ENCODE measurements at places on chromosomes 2 and 18. TPM values are rescaled to one million over a fixed set of nuclear protein-coding genes. Genes with fewer than 3 reads are reported as not detected.
A peak's percentile ranks its signal among the peaks of the same experiment; 100 is the strongest.

The HTR2B gene
- total RNA-seq: 0.20 TPM

The DNAH6 gene
- 2.7 TPM for total RNA-seq

The FKBP7 gene
- total RNA-seq: 12.3 TPM

The LAMA1 gene
- 3.0 TPM for total RNA-seq

The C2orf74 gene
- 22.4 TPM for total RNA-seq

The SLC19A3 gene
- 49.8 TPM for total RNA-seq

The MAB21L4 gene
- not detected for total RNA-seq

The LCLAT1 gene
- total RNA-seq: 14.4 TPM

The CCDC74B gene
- total RNA-seq: 32.6 TPM

DNA sequence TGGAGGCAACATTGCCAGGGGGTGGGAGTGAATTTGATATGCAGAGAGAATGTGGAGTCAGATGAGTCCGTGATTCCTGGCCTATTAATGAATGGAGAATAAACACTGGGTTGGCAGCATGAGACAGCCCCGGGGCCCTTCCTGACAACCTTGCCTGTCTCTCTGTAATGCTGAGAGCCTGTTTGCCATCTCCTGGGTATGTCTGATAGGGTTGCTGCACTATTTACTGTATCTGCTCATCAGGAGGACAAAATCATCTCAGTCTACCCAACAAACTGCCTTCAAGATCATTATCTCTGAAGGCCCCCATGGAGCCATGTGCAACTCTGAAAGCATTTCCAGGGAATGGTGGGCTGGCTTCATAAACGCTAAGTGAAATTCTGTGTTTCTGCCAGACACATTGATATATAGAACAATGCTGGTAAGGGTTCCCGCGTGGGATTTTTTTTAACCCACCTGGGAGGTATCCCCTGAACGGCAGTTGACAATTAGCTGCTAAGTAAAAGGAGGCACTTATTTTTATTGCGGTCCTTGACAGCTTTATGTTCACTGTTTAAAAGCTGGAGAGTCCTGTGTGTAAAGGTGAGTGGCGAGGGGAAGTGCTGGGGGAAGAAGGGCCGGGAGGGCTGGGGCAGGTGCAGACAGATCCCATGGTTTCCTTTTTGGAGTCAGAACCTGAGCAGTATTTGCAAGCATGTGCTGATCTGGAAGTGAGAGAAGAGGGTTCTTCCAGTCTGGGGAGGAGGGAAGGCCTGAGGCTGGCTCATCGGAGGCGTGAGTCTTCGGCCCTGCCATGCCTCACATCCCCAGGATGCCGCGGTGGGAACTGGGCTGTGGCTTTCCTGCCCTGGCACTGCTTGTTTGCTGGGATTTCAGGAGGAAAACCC is 64.8 kb downstream of the ARHGAP25 start:
- no peak for DNase-seq

DNA sequence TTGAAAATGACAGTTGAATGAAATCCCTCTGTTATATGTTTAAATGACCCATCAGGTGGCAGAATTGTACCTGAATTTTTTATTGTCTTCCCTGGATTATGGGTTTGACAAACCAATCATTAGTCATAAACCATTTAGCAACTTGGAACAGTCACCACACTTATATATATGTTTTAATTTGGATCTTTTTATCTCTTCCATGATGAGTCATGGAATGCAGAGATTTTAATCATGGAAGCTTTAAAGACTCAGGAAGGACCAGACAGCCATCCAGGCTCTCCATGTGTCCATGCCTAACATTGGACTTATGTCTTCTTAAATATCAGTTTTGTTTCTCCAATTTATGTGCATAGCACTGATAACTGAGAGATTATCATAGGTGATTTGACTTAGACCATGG is 188.3 kb upstream of the ZSWIM2 start:
- DNase-seq: no peak

DNA sequence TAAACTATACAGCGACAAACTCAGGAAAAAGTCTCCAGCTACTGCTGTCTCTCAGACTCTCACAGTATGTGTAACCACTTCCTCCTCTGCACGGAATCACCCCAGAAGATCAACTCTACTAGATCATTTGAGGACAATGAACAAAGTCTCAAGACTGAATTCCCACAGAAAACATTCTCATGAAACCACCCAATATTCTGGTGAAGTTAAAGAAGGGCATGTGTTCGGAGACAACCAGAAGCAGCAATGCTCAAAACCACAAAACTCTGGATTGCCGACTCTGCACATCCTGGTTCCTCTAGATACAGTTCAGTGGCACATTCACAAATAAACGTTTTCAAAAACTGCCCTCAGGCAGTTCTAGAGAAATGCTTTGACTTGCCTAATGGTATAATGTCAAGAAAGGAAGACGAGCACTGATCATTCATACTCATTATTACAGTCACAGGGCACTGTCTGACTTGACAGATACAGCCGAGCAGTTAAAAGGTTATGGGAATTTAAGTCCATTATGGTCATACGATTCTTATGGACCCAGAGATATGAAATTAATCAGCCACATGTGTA is 91.9 kb upstream of the STK17B start:
- DNase-seq: no peak

- DNase-seq: no peak
These were observed 124.7 kb upstream of the LRRTM1 start for GRCh38 chr2:80429251-80429650.

DNA sequence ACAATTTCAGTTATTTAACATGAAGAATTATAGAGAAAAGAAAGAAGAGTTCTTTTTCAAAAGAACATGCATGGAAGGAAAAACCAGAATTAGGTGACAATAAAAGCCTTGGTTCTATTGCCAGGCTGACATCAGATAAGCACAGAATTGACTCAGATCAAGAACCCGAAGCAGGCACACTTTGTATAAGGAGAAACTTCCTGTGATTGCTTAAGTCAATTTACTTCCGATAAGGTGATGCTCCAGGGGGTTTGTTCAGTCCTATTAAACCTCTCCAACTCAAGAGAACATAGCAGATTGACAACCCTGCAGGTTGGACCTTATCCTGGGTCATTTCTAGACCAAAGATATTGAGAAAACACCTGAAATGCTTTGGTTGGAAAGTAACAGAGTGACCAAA is 31.4 kb downstream of the GAREM1 start:
- no peak for DNase-seq

DNA sequence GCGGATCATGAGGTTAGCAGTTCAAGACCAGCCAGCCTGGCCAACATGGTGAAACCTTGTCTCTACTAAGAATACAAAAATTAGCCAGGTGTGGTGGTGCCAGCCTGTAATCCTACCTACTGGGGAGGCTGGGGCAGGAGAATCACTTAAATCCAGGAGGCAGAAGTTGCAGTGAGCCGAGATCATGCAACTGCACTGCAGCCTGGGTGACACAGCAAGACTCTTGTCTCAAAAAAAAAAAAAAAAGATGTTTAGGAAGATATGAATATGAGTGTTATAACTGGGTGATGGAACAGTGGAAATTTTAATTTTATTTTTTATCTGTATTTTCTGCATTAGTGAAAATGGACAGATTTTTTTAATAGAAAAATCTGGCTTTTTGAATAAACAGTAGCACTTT is 14.5 kb downstream of the MAPRE2 start:
- DNase-seq: no peak

GRCh38 chr2:176562359-176563078 is 293.3 kb downstream of the MTX2 start:
- DNase-seq: no peak

DNA sequence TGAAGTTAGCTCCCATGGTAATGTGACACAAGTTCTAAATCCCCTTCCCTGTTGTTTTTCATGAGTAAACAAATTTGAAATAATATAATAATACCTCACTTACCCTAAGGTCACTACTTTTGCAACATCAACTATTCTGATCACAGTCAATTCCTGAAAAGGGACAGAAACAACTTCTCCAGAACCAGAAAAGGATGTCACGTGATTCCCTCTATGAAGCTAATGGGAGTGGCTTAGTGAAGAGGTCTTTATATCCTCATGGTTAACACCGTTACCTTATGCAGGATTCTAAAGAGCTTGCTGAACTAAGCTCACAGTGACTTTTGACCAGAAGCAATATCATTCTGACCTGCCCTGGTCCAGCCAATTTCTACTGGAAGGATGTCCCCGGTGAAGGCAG is 51.6 kb downstream of the DOCK10 start:
- no peak for DNase-seq

DNA sequence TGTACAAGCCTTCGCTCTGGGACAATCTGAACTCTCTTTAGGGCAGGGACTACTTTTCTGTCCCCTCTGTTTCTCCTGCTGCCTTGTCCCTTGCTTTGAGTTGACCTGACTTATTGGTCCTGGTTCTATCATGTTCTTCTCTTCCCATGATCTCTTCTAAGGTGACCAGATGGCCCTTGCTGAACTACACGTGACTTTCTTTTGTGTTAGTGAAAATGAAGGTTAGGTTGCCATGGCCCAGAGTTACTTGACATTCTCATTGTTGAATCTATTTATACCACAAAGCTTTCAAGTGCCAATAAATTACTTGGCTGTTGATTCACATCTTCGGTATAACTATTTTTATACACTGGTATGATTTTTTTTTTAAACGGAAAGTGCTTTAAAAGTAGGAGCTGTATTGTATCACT is 24.4 kb downstream of the MRPL33 start:
- no peak for DNase-seq

GRCh38 chr2:231460073-231460835 is 4.0 kb downstream of the NCL start:
- DNase-seq: no peak

DNA sequence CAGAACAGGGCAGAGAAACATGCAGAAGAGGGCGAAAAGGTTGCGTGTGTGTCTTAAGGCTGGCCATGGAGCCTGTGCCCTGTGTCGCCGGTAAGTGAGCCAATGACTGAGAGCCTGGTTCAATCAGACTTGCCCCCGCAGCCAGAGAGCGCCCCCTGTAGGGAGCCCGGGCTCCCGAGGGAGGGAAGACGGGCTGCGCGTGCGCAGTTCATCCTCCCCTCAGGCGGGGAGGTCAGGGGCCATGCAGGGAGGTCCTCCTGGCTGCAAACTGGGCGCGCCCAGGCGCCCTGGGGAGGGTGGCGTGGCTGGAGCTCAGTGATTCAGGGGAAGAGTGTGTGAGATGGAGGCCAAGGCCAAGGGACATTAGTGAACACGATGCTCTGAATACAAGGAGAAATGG is 276.6 kb downstream of the PHLPP1 start:
- DNase-seq: no peak

- DNase-seq: no peak
These were observed 92.6 kb downstream of the SPATS2L start for GRCh38 chr2:200399046-200399445.

DNA sequence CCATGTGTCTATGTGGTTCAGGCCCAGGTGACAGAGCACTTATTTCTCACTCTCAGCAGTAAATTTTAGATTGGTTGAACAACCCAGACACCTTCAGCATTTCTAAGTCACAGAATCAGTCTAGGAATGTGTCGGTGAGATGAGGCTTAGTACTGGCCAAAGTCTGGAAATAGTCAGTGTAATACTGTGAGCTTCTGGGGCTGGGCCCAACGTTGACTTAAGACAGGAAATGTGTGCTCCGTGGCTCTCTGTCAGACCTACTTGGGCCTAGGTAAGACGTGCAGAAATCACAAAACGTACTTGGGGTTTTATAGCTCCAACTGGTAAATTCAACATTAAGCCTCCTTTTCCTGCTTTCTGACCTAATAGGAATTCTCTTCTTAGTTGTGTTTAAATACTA is 160.3 kb upstream of the COL3A1 start:
- no peak for DNase-seq

GRCh38 chr2:23503682-23504081 is 118.7 kb downstream of the KLHL29 start:
- DNase-seq: no peak

DNA sequence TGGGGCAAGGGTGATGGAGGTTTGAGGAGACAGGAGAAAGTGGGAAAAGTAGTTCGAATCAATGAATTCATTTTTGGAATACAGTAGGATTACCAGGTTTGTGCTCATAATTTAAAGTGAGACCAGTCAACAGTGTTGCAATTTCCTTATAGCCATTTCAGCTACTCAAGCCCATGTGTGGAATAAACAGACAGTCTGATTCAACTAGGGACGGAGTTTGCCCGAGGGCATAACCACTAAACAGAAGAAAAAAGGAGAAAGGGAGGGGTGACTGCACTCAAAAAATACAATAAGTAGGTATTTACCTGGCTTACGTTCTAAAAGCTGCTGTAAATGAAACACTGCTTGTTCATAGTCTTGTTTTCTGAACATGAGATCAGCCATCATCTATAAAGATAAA is 55.2 kb downstream of the TTC21B start:
- no peak for DNase-seq

- DNase-seq: no peak
These were observed 362.6 kb upstream of the TFPI start for GRCh38 chr2:187916799-187917198.

DNA sequence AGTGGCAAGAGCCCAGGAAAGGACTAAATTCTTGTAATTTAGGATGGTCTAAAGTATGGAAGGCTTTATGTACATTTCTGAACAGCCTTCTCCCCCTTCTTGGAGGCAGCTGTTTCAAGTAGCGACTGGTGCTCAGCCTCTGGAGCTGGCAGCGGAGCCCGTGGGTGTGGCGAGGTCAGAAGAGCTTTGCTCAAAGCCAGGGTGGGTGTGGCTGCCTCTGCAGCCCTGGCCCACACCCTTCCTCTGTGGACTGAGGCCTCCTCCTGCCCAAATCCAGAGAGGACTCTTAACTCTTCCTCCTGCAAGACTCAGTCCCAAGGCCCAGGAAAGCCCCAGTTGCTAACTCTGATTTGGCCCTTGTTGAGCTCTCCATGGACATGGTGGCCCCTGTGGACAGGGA is 202.1 kb upstream of the REV1 start:
- peak; percentile 37 for DNase-seq

- DNase-seq: no peak
These were observed 143.4 kb downstream of the COL6A3 start for GRCh38 chr2:237270520-237270919.

DNA sequence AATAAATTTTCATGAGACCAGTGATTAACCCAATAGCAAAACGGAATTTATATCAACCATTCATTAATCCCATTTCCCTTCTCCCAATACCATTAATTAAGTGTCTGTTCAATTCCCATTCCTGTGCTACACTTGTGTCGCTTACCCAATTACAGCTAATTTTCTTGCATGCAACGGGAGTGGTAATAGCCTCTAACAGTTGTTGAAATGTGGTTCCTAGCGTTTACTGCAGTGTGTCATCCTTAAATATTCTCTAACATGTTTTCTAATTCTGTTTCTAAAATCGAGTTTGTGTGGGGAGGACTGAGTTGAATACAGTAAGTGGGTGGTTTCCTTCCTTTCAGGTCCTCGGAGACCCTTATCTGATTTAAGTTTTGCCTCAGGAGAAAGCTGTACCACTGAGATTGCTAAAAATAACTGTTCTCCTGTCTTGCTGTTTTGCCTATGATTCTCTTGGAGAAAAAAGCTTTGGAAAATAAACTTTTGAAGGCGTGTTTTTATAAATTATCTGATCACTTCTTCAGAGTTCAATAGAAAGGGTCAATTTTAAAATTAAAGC is 59.3 kb upstream of the LRRTM1 start:
- no peak for DNase-seq

- no peak for DNase-seq
These were observed 30.1 kb downstream of the KCTD18 start for GRCh38 chr2:200479692-200480265.

- no peak for DNase-seq
These were observed 4.9 kb upstream of the ADGRF3 start for GRCh38 chr2:26351375-26352090.

GRCh38 chr2:229416116-229416694 is 145.1 kb upstream of the PID1 start:
- DNase-seq: peak; percentile 81

GRCh38 chr2:101012706-101013181 is 10.7 kb downstream of the RPL31 start:
- peak; percentile 72 for DNase-seq

- no peak for DNase-seq
These were observed 37.6 kb downstream of the LMAN2L start for GRCh38 chr2:96702098-96702785.
